ENCODE measurements at places on chromosomes 2 and 18.

- DNase-seq = no peak
Measured at GRCh38 chr2:112824694-112825085, 11.9 kb downstream of the IL1B start.

DNA sequence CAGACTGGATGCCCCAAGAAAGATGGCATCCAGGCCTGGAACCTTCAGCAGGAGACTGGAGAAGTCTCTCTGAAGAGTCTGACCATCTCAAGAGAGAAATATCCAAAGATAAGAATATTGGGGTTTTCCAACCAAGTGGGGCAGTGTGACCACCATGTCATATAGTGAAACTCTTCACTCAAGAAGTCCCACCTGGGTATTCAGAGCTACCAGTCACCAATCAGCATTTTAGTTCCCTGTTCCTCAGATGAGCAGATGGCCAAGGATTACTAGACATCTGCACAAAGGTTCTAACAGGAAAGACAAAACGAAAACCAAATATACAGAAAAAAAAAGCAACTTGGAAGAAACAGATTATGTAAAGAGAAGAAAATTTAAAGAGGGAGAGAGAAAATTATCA lies 38.5 kb upstream of the CXCR4 start:
- DNase-seq = no peak

DNA sequence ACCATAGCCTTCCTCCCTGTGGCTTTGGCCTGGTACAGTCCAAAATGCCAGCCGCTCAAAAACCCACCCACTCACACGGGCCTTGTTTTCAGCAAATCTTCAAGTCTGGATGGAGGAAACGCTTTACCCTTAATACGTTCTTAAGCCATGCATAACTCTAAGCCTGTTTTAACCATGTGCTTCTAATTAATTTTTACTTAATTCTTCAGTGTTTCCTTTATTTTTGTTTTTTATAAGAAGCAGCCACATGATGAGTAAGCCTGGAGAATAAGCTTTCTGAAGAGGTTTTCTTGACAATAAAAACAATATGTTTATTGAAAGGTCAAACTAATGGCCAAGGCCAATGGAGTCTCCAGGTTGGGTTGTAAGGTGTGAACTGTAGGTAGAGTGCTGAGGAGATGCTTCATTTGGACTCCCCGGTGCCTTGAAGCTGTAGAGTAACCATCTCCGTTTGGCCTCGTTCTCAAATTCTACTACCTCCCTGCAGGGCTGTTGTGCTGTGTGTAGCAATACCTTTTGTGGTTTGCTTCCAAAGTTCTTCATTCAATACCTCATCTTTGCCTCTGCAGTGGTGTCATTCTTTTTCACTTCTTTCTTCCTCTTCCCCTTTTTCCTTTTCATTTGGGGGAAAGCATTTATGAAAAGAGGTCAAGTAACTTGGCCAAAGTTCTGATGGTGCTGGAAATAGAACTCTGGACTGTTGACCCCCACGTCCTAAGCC lies 113.7 kb downstream of the PRKCE start:
- no peak for DNase-seq

- DNase-seq = no peak
Measured at GRCh38 chr2:8454797-8455196, 227.1 kb upstream of the ID2 start.

DNA sequence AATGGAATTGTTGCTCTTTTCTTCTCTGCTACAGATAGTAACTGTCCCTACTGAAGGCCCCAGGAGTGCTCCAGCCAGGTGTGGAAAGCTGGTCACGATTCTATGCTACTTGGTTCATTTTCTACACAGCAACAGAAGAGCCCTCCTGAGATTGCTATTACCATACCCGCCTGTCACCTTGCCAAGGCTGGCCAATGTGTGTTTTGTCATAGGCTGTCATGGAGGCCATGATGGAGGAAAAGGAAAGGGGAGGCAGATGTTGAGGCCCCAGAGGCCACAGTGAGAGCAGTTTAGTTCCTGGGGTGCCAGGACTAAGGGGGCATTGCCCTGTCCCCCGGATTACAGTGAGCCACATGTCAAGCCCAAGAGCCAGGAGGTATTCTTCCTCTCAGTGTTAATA lies 952 bp downstream of the ELMOD3 start:
- no peak for DNase-seq

DNA sequence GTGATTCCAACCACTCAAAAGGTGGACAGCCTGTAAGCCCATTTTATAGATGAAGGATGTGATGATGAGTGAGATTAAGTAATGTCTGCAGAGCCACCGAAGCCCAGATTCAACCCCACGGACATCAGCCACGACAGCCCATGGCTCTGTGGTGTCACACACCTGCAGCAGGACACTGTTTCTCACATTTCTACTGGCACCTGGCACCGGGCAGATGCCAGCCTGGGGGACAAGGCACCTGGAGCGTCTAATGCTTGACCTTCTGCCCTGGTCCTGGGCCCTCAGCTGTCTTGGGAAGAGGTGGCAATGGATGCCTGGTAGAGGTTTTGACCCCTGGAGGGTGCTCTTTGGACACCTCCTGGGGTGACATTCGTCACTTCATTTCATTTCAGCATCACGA lies 176.3 kb downstream of the ANAPC1 start:
- no peak for DNase-seq

DNA sequence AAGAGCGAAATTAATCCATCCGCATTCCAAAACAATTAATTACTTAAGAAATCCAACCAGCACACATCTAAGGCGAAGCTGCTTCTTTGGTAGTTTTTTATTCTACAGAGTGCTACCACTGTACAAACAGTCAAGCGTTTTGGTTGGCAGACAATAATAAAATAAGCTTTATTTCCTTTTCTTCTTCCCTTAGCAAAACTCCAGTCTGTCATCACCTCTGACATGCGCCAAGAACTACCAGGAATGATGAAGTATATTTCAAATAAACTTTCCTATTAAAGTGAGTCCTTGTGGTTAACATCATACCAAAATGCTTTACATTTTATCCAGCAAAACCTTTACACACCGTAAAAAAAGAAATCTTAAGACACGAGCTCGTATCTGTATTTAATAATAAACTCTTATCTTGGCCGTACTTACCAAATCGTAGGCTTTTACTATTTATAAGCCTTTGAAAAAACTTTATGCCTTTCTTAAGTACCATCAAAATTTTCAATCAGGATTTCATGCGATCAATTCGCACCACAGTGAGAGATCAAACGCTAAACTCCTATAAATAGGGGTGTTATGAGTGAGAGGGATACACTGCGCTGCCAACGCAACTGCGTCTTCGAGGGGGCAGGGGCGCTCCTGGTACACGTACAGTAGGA lies 1.3 kb downstream of the ATL2 start:
- peak; percentile 62 for DNase-seq

DNA sequence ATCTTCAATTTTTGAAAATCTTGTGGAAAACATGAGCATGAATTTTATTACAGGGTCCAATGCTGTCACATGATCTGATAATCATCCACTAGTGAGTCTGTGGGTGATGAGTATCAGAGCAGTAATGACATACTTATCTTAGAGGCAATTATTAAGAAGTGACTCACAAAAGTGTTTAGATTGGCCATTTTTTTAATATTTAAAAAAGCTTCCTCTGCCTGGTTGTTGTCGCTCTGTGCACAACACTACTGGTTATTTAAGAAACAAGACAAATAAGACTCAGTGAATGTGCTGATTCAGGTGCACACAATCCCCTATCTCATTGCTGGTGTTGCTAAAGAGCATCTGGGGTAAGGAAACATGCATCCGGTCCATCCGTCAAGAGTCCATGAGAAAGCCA lies 665.8 kb upstream of the ZEB2 start:
- DNase-seq = no peak

DNA sequence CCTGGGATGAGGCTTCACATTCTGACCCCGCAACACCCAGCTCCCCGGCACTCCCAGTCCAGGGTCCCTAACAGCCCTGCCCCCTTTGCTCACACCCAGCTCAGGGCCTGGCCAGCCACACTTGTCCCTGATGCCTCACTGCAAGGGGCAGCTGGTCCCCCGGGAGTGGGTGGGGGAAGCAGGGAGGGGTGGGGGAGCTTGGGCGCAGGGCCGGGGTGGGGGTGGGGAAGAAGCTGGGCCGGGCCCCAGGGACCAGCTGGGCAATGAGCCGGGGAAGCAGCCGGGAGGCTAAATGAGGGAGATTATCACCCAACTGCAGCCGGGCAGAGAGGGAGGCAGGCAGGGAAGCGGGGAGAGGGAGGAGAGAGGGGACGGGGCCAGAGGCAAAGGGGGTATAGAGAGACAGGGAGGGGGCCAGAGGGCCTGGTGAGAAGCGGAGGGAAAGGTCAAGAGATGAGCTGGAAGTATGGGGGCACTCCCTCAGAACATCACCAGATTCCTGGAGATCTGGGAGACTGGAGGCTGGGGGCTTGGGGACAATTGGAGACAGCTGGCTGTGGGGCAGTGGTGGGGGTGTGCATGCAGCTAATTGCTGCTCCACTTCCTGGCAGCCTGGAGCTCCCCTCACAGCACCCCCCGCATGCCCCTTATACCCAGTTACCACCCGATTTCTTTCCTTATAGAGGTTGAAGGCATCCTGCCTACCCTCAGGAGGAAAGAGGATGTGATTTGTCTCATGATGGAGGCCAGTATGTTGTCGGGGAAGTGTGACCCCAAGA lies 2.5 kb upstream of the ASIC4 start:
- no peak for DNase-seq

DNA sequence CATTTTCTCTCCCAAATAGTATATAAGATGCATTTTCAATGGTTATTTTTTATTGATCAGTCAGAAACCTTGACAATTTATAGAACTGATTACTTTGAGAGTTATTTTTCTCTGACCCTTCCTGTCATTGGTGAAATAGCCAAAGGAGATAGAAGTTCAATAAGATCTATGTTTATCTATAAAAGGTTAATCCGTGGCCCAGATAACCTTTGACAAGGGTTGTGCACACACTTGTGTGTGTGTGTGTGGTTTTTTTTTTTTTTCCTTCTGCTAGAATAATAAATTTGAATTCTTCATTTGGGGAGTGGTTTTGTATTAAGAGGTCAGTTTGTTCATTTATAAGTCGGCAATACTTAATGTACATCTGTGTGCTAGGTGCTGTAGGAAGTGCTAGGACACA lies 160.0 kb downstream of the MGAT5 start:
- DNase-seq = no peak

DNA sequence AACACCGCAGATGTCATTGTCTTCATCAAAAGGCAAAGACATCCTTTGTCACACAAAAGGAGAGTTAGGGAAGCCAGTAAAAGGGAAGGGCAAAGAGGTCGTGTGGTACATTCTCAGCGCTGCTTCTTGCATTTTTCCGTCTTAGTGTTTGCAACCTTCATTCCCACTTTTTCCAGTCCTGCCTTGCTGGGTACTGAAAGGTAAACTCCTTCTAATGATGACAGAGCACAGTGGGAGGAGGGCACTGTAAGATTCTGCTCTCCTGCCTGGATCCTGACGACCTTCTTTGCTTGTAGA lies 424.3 kb upstream of the MEX3C start:
- DNase-seq = no peak

DNA sequence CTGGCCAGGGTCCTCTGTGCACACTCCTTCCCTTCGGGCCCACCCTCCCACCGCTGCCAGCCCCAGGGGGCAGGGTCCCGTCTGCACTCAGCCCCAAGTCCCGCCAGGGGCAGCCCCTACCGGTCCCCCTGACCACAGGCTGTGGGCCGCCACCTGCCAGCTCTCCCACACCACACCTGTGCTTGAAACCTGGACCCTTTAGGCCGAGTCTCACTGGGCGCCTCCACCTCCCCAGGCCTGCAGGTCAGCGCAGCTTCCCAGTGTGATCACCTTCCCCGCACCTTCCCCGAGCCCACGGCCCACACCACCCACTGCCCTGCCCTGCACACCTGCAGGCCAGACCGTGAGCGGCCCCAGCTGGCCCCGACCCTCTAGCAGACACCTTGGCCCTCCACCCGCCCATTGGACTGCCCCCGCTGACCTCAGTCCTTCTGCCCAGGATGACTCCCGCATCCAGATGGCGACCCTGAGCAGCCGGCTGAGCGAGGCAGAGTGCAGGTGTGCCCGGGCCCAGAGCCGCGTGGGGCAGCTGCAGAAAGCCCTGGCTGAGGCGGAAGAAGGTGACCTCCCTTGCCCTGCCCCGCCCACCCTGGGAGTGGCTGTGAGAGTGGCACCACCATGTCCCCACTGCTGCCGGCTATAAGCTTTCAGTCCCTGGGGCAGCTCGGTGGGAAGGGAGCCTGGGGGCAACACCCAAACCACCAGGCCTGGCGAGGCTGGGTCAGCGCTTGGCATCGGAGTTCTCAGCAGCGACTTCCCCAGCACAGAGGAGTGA lies 31.3 kb upstream of the SNED1 start:
- no peak for DNase-seq

- DNase-seq = no peak
Measured at GRCh38 chr18:23077493-23078256, 57.6 kb upstream of the CABLES1 start.

DNA sequence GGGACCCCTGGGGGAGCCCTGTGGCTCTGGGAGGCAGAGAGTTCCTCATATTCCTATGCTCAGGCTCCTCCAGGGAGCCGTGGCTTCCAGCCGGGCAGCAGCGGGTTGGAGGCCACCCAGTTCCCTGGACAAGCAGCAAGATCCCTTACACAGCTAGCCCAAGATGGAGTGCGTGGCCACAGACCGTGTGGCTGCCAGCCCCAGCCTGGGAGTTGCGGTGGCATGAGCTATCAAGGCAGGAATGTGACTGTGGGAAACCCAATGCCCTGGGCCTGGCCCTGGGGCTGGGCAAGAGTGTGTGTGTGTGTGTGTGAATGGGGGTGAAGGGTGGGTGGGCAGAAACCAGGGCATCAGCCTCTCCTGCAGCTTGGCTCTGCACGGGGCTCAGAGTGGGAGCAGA lies 130.5 kb downstream of the DYSF start:
- DNase-seq = no peak

GRCh38 chr2:235235977-235236767 lies 257.7 kb upstream of the AGAP1 start:
- DNase-seq = no peak

DNA sequence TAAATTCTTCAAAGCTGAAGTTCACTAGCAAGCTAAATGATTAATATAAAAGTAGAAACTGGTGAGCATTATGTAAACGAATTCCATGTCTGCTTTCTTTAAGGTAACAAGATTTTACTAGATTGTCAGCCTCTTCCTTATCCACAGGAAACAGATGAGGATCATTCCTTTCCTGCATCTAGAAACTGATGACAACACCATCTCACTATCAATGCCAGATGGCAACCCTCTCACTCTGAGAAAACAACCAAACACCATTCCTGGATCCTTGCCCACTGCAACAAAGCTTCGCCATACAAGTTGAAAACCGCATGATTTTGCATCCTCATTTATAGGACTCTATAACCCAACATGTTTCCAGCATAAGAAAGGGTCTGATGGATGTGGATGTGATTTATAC lies 122.9 kb downstream of the ZNF521 start:
- DNase-seq = no peak

All from head of caudate nucleus (tissue), 42 donors.